ENCODE measurements at places on chromosomes 7 and 10.

- DNase-seq, result peak; percentile 43
Observed at GRCh38 chr10:76311752-76312636, 880.6 kb downstream of the LRMDA start.

- peak; percentile 28 for DNase-seq
Observed at GRCh38 chr7:93551063-93551895, 23.2 kb downstream of the CALCR start.

DNA sequence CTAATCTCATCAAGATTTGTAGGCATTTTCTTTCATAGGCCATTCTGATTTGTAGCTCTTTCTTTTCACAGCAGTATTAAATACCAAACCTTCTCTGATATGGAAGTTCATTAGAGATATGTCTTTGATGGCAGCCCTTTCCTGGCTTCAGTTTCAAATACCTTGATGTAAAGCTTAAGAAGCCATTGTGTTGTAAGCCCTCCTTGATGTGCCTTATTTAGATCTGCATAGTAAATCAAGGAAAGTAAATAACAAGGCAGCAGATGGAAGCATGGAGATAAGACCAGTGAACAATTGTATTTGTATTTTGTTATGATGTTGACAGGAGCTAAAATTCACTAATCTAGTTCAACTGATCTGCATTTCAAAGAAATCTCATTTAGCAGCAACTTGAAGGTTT, 234.9 kb upstream of the PPP1R3A start:
- DNase-seq, result no peak

- no peak for DNase-seq
Observed at GRCh38 chr10:109480836-109481235, 442.5 kb downstream of the XPNPEP1 start.

DNA sequence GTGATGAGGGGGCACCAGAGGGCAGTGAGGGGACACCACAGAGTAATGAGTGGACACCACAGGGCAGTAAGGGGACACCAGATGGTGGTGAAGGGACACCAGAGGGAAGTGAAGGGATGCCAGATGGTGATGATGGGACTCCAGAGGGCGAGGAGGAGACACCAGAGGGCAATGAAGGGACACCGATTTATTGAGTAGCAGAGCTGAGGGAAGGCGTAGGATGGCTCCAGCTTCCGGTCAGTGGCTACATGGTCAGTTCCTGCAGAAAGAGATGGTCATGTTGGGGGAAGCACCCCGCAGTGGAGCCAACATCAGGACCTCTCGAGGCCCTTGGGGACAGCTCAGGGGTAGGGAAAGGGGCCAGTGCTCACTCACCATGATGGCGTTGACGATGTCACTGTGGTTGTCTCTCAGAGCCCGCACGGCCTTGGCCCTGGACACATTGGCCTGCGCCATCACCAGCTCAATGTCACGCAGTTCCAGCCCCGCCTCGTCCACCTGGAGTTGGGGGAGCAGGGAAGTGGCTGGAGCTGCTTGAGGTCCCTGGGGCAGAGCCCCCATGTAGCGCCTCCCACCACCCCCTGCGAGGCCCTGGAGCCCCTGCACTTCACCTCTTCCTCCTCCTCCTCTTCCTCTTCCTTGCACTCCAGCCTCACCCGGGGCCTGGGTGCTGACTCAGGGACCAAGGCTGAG, 8.4 kb downstream of the NACAD start:
- no peak for DNase-seq

DNA sequence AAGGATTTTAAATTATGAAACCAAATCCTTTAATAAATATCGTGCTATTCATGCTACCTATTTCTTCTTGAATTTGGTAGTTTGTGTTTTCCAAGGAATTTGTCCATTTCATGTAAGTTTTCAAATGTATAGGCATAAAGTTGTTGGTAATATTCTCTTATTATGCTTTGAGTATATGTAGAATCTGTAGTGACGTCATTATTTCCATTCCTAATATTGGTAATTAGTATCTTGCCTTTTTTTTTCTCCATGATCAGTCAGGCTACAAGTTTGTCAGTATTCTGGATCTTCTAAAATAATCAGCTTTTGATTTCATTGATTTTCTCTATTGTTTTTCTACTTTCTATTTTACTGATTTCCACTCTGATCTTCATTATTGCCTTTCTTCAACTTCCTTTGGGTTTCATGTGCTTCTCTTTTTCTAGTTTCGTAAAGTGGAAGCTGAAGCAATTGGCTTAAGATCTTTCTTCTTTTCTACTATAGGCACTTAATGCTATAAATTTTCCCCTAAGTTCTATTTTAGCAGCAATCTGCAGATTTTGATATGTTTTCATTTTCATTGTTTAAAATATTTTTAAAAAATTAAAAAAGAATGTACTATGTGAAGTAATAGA, 156.5 kb upstream of the HDAC9 start:
- DNase-seq, result no peak

GRCh38 chr10:6396226-6396625, 183.8 kb downstream of the PRKCQ start:
- DNase-seq, result no peak

- no peak for DNase-seq
Observed at GRCh38 chr7:128385988-128386925, 23.5 kb downstream of the IMPDH1 start.

DNA sequence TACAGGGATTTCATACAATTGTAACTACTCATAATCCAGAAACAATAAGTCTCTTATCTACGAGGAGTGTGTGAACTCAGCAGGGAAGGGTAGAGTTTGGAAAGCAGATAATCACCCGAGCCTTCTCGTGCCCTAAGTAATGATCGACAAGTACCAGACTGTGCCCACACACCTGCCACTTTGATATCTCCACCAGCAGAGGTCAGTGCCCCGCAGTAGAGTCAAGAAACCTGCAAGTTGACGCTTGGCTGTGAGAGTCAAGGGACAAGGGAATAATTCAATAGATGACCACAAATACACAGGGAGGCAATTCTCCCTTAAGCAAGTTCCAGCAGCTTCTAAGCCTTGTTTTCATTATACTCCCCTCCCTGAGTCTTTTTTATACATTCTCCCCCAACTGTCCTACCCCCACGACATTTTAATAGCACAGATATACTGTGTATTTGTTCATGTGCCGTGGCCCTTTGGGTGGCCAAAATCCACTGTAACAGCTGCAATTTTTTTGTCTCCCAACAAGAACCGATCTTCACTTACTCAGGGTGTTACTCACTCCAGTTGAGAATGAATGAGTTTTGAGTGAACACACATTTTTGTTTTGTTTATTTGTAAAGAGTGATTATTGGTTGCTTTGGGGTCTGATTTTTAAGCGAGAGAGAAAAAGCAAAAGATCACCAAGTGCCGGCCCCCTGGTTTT, 106.9 kb upstream of the RHEB start:
- DNase-seq, result no peak

GRCh38 chr10:126017961-126018560, 121.7 kb downstream of the FANK1 start:
- no peak for DNase-seq

DNA sequence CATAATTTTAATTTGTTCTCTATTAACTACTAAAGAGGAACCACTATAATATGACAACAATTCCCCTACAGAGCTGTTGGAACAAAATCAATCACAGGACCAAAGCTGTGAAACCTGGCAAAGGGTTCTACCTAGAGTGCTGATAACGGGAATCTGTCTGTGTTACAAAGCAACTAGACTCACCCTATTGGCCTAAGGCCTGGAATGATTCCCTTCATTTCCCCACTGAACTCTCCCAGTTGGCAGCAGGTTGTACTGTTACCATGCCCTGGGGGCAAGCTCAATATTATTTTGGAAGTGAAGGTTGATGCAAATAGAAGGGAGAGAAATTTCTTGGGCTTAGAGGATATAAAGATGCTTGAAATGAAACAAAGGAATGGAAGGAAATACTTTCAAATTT, 81.8 kb downstream of the SEMA3A start:
- no peak for DNase-seq

DNA sequence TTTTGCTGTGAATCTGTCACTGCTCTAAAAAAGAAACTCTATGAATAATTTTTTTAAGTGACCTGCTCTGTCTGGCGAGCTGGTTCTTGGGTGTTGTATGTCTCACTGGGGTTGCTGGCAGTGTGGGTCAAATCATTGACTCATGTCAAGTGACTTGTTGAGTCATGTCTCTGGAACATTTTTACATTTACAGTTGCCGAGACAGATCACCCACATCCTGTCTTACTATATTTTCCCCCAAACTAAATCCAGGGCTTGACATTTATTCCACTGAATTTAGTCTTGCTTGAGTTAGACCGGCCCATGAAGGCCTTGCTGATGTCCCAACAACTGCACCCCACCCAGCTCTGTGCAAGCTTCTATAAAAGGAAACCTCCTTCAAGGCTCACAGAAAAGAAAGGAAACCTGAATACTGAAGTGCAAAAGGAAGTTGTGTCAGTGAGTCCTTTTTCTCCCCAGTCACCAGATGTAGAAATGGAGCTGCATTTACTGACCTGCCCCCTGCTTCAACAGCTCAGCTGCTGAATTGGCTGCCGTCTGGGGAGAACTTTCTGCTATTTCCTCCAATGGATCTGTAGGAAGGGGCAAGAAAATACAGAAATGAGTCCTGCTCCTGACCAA, 290.3 kb downstream of the TNS3 start:
- peak; percentile 95 for DNase-seq

GRCh38 chr10:60532696-60533468, 143.2 kb upstream of the ANK3 start:
- no peak for DNase-seq

DNA sequence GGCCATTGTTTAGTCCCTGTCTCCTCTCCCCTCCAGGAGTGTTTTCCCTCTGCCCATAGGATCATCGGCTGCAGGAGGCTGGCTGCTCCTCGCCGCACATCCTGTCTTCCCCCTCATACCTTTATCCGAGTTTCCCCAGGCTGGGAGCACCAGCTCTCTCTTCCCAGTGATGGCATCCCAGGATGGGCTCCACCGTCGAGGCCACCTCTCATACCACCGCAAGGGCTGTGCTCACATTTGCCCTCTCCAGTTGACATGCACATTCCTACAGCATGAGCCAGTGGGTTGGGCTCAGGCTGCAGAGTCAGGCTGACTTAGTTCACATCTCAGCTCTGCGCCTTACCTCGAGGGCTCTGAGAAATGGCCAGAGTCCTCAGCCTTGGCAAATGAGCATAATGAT, 12.1 kb downstream of the HKDC1 start:
- no peak for DNase-seq

DNA sequence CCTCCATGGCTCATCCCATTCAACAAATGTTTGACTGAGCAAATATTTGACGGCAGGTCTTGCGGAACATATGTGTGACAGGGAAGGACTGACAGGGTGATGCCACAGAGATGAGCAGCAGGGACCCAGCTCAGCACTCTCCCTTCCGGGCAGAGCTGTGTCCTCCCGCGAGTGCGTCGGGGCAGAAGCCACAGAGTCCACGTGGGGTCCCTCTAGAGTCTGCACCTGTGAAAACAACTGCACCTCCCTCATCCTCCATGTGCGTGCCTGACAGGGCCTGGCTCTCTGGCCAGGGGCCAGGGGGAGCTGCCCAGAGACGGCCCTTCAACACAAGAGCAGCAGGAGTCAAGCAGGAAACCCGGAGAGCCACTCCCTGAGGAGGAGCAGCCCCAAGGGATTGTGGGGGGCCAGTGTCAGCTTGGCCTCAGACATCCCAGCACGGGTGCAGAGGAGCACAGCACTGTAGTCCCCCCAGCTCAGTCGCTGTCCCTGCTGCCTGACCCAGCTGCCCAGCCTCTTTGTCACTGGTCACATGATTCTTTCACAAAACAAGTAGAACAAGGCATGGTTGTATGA, 83.6 kb upstream of the TMEM72 start:
- no peak for DNase-seq

DNA sequence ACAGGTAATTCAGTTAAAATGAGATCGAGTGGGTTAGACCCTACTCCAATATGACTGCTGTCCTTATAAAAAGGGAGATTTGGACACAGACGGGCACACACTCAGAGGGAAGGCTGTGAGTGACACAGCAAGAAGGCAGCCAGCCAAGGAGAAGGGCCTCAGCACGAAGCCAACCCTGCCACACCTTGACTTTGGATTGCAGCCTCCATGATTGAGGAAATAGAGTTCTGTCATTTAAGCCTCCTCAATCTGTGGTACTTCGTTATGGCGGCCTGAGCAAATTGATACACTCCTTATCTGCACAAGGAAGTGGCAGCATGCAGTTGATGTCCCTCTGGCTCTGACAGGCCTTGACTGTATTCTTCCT, 43.8 kb downstream of the SH2D4B start:
- no peak for DNase-seq

- no peak for DNase-seq
Observed at GRCh38 chr7:5700391-5700985, 81.0 kb downstream of the RNF216 start.

DNA sequence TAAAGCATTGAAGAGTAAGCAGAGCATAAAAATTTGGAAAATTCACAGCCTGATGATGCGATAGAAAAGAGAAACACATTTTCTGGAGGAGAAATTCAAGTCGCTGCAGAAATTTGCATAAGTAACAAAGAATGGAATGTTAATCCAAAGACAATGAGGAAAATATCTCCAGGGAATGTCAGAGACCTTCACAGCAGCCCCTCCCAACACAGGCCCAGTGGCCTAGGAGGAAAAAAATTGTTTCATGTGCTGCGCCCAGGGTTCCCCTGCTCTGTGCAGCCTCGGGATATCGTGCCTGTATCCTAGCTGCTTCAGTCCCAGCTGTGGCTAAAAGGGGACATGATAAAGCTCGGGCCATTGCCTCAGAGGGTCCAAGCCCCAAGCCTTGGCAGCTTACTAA, 206.8 kb downstream of the TPK1 start:
- DNase-seq, result no peak

GRCh38 chr10:99631496-99631895, 11.3 kb upstream of the SLC25A28 start:
- no peak for DNase-seq

DNA sequence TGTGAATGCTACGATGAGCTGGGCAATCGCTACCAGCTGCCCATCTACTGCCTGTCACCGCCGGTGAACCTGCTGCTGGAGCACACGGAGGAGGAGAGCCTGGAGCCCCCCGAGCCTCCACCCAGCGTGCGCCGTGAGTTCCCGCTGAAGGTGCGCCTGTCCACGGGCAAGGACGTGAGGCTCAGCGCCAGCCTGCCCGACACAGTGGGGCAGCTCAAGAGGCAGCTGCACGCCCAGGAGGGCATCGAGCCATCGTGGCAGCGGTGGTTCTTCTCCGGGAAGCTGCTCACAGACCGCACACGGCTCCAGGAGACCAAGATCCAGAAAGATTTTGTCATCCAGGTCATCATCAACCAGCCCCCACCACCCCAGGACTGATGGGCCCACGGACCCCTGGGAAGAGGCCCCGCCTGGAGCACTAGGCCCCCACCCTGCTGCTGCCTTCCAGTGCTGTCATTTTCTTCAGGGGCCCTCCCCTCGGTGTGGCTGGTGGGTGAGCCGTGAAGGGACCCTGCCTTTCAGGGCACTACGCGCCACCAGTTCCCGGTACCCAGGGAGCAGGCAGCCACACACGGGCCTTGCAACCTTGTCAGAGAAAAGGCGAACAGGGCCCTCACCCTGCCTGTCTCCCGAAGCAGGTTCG, 2.3 kb upstream of the ANKRD2 start:
- no peak for DNase-seq
